ENCODE measurements at places on chromosomes 6 and 20. TPM values are rescaled to one million over a fixed set of nuclear protein-coding genes. Genes with fewer than 3 reads are reported as not detected.

DNA sequence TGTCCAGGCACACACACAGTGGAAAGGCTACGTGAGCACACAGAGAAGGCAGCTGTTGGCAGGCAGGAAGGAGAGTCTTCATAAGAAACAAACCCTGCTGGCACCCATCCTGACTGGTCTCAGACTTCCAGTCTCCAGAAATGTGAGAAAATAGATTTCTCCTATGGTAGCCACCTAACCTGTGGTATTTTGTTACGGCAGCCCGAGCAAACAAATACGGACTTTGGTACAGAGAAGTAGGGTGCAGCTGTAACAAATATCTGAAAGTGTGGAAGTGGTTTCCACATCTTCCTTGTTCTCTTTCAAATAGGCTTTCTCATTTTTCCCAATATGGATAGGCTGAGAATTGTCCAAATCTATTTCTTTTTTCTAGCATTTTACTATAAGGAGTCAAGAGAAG, 94.6 kb downstream of the ADGB start:
- no peak for DNase-seq

- DNase-seq = no peak
Measured at GRCh38 chr6:19036196-19036555, 649.0 kb downstream of the RNF144B start.

DNA sequence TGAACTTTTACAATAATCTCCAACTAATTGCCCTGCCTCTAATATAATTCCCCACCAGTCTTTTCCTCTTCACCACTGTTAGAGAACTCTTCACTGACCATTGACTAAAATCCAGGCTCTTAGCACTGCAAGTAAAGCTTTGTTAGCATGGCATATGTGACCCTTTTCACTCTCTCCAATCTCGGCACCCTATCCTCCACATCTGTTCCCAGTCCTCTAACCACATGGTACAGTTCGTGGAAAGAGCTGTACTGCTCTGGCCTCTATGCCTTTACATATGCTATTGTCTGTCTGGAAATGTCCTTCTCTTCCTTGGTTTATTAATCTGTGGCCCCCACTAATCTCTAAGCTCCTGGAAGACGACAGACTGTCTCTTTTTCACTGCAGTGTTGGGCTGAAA, 63.0 kb upstream of the EIF2S2 start:
- no peak for DNase-seq

DNA sequence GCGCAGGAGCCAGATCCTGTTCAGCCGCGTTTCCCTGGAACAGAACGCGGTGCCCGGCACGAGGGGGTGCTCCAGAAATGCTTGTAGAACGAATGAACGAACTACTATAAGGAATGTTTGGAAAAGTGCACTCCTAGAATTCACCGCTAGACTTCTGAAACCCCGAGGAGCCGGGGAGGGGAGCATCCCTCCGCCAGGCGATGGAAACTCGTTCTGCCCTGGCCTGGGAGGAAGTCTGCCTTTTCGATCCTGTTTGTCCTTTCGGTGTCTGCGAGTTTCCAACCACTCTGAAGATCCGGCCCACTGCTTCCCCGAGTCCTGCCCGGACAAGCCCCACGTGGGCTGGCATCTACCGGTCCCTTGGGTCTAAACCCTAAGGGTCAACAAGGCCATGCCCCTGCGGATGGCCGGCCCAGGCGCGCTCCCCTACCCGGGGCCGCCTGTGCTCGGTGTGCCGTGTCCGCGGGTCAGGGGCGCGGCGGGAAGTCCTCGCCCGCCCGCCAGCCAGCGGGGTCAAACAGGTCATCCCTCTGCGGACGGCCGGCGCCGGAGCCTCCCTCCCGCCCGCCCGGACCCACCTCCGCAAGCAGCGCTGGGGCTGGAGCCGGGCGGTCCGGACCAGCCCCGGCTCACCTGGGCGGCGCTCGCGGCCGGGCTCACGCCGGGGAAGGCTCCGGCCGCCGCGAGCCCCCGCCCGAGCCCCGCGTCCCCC, 526 bp downstream of the SULF2 start:
- peak; percentile 47 for DNase-seq

DNA sequence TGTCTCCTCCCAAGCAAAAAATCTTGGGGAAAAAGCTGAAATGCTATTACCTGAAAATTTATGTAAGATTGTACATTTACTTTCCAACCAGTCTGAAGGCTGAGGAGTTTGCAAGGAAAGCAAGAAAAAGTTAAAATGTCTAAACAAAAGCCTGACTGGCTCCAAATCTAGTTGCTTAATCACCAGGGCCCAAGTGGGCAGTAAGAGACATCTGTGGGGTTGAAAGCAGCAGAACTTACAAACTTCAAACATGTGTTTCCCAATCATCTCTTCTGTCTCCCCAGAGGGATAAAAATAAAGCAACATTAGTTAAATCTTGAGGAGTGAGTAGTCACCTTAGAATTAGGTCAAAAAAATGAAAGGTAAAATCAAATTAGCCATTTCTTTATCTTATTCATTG, 98.6 kb downstream of the OGFRL1 start:
- DNase-seq = no peak

DNA sequence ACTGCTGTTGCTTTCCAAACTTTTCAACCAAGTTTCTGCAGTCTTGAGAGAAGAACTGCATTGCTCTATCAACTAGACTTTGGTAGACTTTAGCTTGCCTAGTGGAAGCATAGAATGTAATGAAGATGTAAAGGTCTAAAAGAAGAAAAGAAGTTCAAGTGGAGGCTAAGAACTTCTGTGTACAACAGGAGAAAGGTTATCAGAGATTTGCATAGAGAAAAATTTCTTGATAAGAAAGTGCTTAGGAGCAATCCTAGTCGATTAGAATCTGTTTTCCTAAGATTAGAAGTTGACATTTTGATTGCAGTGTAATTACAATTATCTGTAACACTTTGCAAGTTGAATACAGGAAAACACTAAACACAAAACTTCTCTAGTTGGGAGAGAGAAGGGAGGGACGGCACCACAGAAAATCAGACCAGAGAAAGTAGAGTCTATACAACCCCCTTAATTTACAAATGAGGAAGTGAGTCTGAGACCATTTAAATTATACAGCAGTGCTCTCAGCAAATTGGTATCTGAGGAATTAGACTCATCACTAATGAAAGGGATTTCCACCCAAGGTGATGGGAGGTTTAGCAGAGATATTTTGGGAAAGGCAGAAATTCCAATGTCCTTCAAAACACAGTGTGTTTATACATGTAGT, 194.3 kb upstream of the MARCKS start:
- no peak for DNase-seq

DNA sequence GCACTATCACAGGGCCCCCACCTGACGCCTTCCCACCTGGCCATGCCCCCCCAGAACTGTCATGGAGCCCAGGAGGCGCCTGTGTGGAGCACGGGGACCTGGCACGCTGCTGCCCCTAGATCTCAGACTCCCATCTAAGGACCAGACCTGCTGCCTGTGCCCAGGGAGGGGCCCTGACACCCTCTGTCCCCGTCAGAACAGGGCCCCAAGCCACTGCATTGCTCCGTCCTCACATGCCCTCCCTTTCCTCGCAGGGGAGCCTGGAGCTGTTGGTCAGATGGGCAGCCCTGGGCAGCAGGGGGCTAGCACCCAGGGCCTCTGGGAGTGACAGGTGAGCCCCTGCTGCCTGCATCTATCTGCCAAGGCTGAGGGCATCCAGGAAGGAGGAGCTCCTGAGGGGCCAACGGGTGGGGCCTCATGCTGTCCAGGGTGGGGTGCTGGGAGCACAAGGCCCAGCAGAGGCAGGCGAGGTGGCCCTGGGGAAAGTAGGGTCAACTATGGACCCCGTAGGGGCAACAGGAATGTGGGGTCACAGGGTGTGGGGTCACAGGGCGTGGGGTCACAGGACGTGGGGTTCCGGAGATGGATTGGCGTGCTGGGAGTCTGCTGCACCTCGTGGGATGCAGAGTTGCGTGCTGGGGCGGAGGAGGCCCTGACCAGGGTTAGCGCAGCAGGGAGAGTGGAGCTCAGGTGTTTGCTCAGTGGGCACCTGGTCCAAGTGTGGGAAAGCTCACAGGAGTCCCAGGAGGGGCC, 31.6 kb downstream of the CHRNA4 start:
- DNase-seq = no peak

GRCh38 chr20:19628570-19629134, 129.4 kb upstream of the RIN2 start:
- DNase-seq = no peak

DNA sequence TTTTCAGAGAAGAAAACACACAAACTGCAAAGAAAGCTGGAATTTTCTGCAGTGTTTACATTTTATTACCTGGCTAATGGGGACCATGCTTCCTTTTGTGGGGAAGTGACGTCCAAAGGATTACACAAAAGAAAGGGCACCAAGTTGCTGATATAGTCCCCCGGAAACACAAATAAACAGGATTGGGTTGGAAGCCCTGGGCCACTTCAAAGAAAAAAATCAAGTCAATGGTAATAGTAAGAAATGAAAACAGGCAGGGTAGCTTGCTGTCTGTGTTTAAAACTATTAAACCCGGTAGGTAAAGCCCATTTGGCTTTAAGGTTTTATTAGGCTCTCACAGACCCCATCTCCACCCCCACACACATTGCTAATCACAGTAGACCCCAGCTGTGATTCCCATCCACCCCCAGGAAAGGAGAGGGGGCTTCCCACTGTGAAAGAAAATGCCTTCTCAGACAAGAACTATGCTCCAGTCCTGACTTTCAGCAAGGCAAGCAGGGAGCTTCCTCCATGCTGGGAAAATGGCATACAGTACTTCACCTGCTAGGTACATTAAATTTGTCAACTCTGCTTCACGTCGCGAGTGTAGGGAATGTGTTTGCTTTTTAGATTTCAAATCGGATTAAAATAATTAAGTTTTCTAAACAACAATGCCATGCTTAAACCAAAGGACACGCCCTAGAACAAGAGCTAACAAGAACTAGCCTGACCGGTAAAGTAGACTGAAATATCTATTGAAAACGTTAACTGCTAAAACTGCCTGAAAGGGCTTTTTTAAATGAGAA, 1.1 kb downstream of the PERP start:
- DNase-seq = no peak

DNA sequence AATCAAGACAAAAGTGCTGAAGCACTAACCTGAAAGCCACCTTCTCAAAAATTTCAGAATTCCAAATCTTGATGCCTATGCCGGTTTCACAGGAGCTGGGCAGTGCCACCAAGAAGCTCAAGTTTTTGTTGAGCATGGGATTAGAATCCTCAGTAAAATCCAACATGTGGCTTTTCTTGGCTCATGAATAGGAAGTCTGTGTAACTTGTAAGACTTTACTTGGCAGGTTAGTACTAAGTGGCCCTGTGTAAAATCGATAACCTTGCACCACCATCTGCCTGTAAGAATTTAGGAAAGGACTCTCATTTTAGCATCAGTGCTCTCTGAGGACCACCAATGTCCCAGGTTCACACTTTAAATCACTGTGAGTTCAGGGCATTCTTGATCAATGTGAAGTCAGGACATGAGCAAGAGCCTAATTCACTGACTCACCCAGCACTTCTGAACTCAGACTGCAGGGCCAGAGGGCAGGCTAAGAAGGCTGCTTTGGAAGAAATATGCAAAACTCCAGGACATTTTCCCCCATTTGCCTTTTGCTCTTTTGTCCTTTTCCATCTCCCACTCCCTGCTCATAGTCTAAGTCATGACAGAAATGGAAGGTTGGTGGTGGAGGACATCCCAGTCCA, 113.2 kb downstream of the EDN1 start:
- no peak for DNase-seq

- DNase-seq = no peak
Measured at GRCh38 chr6:47278545-47278944, 31.2 kb downstream of the TNFRSF21 start.

- no peak for DNase-seq
Measured at GRCh38 chr6:52098721-52099120, 11.3 kb upstream of the PKHD1 start.

- no peak for DNase-seq
Measured at GRCh38 chr6:137926207-137926731, 59.2 kb downstream of the TNFAIP3 start.

Gene EBF4
- total RNA-seq = 7.1 TPM

Gene SAPCD1
- total RNA-seq = not detected

Gene CTCFL
- total RNA-seq = not detected

Gene CCN5
- total RNA-seq = 19.4 TPM

Gene WFDC5
- not detected for total RNA-seq

Gene ADGRF4
- not detected for total RNA-seq

Gene CNKSR3
- total RNA-seq = 9.2 TPM

Gene PXDC1
- total RNA-seq = 15.6 TPM

Gene RBPJL
- total RNA-seq = not detected

Gene IYD
- not detected for total RNA-seq

Gene SNX14
- 60.0 TPM for total RNA-seq

Gene DSP
- 28.3 TPM for total RNA-seq

All from uterus (tissue), 4 donors.